ENCODE measurements at places on chromosomes 12 and 14.

- no peak for DNase-seq
Measured at GRCh38 chr14:67313153-67313552, 46.5 kb downstream of the ATP6V1D start.

GRCh38 chr12:48165089-48165981 is 8.0 kb upstream of the ASB8 start:
- DNase-seq = peak; percentile 52

GRCh38 chr12:76874491-76875190 is 4.2 kb downstream of the CSRP2 start:
- no peak for DNase-seq

DNA sequence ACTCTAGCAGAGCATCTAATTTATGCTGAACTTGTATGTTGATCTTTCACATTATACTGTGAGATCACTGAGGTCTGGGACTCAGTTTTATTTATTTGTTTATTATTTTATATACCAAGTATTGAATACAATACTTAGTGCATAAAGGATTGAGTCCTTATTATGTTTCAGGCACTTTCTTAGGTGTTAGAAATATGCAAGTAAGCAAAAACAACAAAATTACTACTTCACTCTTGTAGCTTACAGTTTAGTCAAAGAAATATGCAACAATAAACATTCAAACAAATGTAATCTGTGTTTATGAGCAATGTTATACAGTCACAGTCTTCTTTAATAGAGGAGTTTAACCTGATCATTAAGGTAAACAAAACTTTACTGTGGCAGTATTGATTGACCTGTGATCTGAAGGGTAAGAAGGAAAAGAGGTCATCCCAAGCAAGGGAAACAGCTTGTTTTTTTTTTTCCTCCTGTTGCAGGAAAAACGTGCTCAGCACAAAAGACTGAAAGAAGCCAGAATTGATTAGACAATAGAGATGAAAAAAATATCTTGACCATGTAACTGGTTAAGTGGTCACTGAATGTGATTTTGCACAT is 990.7 kb downstream of the TRHDE start:
- DNase-seq = no peak

DNA sequence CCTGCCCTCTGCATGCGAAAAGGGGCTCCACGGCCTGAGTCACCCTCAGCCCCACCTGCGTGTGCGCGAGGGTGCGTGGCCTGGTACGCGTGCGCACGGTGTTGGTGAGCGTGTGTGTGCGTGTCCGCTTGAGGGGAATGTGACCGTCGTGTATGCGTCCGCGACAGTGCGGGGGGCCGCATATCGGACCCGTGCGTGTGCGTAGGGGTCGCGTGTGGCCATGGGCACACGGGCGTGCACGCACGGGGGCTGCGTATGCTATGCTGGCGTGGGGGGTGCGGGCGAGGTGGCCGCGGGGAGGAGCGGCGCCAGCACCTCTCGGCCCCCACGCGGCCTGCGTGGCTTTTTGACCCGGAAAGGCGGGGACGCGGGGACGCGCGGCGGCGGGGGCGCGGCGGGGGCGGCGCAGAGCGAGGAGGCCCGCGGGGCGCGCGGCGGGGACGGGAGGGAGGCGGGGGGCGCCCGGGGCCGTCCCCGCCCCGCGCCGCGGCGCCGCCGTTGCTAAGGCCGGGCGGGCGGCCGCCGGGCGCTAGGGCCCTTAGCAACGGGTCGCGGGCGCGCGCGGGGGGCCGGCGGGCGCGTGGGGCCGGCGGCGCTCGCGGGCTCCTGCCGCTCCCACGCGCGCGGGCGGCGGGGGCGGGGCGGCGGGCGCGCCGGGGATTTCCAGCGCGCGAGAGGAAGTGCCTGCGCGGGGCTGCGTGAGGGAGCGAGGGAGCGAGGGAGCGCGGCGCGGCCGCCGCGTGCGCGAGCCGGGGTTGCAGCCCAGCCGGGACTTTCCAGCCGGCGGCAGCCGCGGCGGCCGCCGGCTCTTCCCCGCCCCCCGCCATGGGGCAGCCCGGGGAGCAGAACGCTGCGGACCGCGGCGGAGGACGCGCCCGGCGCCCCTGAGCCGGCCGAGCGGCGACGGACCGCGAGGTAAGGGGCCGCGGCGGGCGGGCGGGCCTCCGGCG is at the start of gene TRAF3:
Gene TRAF3, plus strand, starts transcription at position 689 of the 950 bp plus-strand sequence. CDS start 92,753 bp downstream, outside the sequence.
- DNase-seq = peak; percentile 30

- DNase-seq = no peak
Measured at GRCh38 chr12:4626543-4626942, 22.3 kb downstream of the AKAP3 start.

Data from neural crest cell (in vitro differentiated cells).